ENCODE measurements at places on chromosomes 1 and 21. TPM values are rescaled to one million over a fixed set of nuclear protein-coding genes. Genes with fewer than 3 reads are reported as not detected.

DNA sequence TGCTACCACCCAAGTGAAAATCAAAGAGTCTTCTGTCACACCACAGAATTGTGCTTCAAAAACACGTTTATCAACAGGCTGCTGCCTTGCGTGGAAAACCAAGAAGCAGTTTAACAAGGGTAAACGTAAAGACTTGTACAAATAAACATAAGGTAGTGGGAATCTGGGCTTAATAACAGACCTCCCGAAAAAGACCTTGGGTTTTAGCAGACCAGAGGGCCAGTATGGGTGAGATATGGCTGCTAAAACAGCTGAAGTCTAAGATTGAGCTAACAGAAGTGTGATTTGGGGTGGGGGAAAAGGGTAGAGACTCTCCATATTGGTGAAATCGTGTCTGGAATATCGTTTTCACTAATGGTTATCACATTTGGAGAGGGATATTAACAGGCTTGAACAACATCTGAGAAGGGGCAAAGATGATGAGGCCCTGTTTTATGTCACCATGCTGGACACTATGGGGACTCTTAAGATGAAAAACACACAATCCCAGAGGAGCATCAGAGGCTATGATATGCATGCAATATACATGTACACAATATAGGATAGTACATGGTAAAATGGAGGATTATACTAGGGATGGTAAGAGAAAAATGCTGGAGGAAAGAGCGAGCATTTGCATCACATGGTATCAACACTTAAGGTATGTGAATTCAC lies 1.4 kb downstream of the MOV10 start:
- DNase-seq: no peak

DNA sequence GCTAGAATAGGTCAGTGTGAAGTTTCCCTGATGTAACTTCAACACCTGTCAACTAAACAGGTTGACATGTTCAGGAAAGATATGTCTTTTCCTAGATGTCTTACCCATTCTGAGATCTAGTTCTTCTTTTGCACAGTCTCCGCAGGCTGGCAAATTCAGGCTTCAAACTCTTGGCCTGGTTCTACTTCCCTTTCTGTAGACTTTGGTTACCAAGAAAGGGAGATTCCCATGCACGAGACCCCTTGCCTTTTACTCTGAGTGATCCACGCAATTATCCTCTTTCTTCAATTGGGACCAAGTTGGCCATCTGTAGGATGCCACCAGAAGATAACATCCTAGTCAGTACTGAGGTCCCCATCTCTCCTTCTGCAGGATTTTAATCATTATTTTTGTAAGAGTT lies 2.0 kb downstream of the CFAP45 start:
- DNase-seq: no peak

DNA sequence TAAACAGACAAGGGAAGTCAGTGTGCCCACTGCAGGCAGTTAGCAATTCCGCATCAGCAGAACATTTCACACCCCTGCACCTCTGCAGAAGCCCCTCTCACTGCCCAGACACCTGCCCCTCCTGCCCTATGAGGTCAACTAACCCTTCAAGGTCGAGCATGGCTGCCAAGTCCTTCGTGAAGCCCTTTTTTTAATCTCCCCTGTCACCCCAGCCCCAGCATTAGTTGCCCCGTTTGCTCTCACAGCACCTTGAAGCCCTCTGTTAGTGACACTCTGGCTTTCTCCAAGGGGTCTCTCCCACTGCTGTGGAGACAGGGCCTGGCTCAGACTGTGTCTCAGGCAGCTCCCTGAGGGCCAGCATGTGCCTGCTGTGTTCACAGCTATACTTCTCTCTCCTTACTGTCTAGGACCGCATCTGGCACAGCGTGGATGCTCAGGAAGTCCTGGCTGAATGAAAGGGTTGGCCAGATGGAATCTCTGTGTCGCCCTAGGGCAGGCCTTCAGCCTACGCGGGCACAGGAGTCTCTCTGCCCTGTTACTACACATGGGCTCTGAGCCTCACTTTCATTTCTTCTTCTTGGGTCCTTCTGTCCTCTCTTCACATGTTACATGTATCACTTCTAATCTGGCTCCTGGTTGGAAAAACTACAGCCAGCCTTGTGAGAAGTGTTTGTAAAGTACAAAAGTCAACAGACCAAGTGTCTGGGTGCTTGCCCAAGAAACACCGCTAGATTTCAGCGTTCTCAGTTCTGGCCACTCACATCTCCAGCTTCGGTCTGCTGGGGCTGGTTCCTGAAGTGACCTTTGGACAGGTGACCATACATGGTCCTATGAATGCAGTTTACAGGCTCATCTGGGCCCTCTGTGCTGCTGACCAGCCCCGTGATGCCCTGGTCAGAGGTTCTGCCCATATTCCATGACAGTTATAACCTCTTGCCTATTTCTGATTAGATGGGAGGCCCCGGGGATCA lies 19.7 kb downstream of the SLC2A1 start:
- DNase-seq: no peak

DNA sequence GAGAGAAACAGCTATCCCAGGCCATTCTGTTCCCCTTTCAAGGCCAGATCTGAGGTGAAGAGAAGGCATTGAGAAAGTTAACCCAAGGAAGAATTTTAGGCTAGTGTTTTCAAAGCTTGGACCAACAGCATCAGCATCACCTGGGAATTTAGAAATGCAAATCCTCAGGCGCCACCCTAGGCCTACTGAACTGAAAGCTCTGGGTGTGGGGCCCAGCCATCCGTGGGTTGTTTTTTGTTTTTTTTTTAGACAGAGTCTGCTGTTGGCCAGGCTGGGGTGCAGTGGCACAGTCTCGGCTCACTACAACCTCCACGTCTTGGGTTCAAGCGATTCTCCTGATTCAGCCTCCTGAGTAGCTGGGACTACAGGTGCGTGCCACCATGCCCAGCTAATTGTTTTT lies 98.6 kb downstream of the RNF220 start:
- no peak for DNase-seq

DNA sequence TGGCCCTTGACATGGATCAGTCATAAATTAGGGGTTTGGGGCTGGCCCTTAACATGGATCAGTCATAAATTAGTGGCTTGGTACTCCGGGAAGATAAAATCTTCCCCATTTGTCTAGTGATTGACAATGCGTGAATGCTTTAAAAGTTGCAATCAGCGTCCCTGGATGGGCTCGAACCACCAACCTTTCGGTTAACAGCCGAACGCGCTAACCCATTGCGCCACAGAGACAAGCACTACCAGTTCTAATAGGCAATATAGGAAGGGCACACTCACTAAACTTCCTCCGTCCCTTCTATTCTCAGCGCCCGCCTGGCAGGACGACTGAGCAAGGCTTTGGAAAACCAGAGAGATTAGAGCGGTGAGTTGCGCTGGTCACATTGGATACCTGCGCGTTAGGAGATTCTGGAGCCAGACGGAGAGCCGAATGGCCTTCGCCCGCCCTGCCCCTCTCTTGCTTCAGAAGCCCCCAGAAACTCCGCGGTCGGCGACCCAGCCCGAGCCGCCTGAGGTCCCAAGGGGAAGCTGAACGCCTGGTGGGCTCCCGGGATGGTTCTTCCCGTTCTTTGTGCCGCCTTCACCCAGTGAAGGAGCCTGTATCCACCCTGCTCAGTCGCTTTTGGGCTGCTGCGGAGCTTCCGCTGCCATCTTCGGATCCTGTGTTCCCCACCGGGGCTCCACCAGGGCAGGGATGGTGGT lies 235.9 kb downstream of the FAM72C start:
- peak; percentile 31 for DNase-seq

The LPGAT1 gene
- total RNA-seq: 83.8 TPM

The C1orf116 gene
- total RNA-seq: 1.4 TPM

DNA sequence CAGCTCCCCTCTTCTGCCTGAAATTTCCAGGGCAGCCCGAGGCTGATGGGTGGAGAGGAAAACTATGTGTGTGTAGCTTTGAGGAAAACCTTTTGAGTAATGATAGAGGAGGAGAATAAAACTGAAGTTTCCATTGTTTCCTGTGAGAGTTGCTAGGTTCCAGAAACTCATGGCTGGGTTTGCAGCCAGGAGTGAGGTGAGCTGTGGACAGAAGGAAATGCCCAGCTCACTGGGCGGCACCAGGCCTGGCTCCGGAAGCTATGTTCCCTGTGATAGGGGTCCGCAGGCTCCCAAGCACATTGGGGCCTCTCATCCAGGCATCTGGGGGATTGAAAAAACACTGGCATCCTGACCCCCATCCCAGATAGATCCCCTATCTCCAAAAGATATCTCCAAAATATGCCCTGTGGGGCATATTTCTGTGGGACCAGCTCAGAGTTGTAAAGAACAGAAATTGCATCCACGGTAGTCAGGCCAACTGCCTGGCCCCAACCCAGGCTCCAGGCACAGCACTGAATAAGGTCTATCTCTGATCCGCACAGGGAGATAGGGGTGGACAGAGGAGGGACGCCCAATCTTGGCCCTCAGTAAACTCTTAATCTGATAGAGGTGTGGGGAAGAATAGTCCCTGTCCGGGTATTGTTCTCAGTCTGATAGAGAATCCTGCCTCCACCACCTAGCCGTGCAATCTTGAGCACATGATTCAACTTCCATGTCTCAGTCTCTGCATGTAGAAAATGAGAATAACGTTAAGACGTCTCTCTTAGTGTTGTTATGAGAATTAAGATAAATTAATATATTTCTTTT lies 1.8 kb upstream of the HSPG2 start:
- DNase-seq: no peak

DNA sequence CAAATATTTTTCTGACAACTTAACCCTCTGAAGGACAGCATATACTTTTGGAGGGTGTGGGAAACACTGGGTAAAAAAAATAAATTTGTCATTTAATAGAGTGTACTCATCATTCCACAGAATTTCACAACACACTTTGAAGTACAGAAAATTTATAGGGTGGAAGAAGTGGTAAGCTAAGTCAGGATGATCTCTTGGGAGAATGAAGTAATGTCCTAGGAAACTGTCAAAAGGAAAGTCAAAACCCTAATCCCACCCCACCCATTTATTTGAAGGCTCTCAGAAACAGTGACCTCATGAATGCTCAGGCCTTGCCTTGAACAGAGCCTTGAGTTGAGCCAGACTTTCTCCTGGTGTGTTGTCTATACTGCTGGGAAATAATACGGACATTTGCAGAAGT lies 7.3 kb upstream of the UAP1 start:
- no peak for DNase-seq
